ENCODE measurements at places on chromosomes 16 and 17. TPM values are rescaled to one million over a fixed set of nuclear protein-coding genes. Genes with fewer than 3 reads are reported as not detected.

CCL2 gene
- total RNA-seq = 0.74 TPM

NPW gene
- total RNA-seq = 0.25 TPM

KRTAP2-2 gene
- total RNA-seq = not detected

CLUH gene
- 24.1 TPM for total RNA-seq

GRB7 gene
- 0.25 TPM for total RNA-seq

RAB11FIP4 gene
- total RNA-seq = 56.5 TPM

KRTAP4-4 gene
- total RNA-seq = not detected

ZFP3 gene
- 7.9 TPM for total RNA-seq

SCGB1C2 gene
- total RNA-seq = not detected

SMIM5 gene
- total RNA-seq = 0.49 TPM

PABPN1L gene
- total RNA-seq = 0.49 TPM

HAS3 gene
- 8.1 TPM for total RNA-seq

TEX14 gene
- 0.49 TPM for total RNA-seq

RASL10B gene
- 5.4 TPM for total RNA-seq

TBC1D3I gene
- total RNA-seq = 0.49 TPM

PDIA2 gene
- 10.8 TPM for total RNA-seq

KRTAP4-5 gene
- total RNA-seq = not detected

TEKT5 gene
- total RNA-seq = not detected

NFATC2IP gene
- total RNA-seq = 23.4 TPM

COPS3 gene
- total RNA-seq = 79.7 TPM

TEKT3 gene
- total RNA-seq = 0.49 TPM

GNG13 gene
- not detected for total RNA-seq

SOST gene
- total RNA-seq = not detected

ABCA10 gene
- total RNA-seq = 2.7 TPM

MTHFSD gene
- total RNA-seq = 13.3 TPM

NDE1 gene
- total RNA-seq = 6.4 TPM

C16orf86 gene
- total RNA-seq = 2.7 TPM

ODAD4 gene
- 1.7 TPM for total RNA-seq

KRTAP9-8 gene
- total RNA-seq = not detected

CIBAR2 gene
- 0.49 TPM for total RNA-seq

RRAD gene
- total RNA-seq = 1.5 TPM

NOG gene
- 5.4 TPM for total RNA-seq

TMC8 gene
- 0.49 TPM for total RNA-seq

TBC1D3C gene
- total RNA-seq = under 0.01 TPM

CNGB1 gene
- 0.49 TPM for total RNA-seq

NGFR gene
- total RNA-seq = 3.0 TPM

GUCY2D gene
- total RNA-seq = 0.25 TPM

CEMP1 gene
- not detected for total RNA-seq

ZP2 gene
- not detected for total RNA-seq

PRM1 gene
- total RNA-seq = not detected

DYNLRB2 gene
- 1.7 TPM for total RNA-seq

All from temporal lobe (tissue), 4 donors.